ENCODE measurements at places on chromosomes 6 and 20. TPM values are rescaled to one million over a fixed set of nuclear protein-coding genes. Genes with fewer than 3 reads are reported as not detected.

DNA sequence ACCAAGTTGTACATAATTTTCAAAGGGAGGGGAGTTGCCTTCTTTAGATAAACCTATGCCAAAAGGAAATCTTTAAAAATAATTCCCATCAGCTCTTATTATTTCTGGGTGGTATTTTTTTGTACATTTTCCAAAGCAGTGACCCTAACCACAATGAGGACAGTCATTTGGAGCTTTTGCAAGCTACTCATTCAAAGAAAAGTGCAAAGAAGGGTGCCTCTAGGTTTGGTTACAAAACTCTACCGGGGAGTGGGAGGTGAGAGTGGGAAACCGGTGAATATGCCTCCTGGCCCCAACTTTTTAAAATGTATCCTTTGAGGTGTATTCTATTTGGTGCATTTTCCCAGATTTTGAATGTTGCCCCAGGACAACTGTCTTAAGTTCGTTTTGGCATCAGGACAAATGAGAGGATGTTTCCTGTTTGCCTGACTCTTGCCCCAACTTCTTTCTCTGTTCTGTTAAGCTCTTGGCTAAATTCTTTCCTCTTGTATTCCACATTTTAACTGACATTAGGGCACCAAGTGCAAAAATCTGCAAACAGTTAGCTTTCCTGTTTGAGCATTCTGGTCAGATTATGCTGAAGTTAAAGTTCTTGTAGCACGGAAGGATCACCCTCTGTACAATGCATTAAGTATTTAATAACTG lies 78.9 kb downstream of the SLX4IP start:
- no peak for DNase-seq

GRCh38 chr20:34022151-34022838 lies 28.6 kb downstream of the RALY start:
- no peak for DNase-seq

- no peak for DNase-seq
These were observed 273.5 kb downstream of the PKHD1 start for GRCh38 chr6:51813904-51814303.

DNA sequence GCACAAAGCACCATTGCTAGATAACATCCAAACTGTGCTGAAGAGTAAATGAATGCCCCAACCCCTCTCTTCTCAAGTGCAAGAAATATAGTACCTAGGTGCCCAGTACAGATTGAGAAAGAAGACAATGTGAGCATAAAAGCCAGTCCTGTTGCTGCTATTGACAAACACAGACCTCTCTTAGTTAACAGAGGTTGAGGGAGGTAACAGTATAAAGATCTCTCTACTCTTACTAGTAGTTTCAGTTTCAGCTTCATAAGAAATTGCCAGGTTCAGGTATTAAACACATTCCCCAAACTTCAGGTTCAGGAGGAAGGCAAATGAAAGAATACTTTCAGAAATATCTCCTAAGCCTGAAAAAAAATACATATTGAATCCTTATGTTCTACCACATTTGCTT lies 31.4 kb downstream of the TBC1D32 start:
- no peak for DNase-seq

- peak; percentile 69 for DNase-seq
These were observed 605 bp upstream of the PPP1R16B start for GRCh38 chr20:38804682-38805501.

DNA sequence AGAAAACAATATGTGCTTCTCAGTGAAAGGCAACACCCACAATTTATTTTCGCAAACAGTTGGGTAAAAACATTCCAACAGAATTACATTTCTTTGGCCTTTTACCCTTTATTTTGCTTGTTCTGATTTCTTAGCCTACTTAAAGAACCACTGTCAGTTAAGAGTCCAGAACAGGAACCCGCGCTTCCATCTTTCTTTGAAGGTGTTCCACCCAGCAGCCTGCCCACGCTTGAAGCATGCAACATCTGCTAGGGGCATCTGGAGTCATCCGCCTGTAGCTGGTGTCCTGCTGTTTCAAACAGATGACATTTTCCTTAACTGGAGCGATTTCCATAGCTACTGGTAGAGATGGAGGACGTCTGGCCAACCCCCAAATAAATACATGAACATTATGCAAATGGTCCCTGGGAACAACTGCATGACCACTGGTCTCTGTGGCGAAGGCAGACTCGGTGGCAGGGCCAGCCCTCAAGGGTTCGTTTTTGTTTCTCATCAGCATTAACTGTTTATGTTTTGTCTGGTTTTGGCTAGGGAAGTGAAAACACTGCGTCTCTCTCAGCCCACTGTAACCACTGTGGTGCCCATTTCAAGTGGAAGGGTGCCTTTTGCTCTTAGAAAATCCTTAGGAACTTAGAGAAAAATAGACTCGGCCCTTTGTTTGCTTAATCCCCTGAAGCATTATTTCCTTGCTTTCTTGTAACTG lies 51.6 kb downstream of the LAMA4 start:
- no peak for DNase-seq

DNA sequence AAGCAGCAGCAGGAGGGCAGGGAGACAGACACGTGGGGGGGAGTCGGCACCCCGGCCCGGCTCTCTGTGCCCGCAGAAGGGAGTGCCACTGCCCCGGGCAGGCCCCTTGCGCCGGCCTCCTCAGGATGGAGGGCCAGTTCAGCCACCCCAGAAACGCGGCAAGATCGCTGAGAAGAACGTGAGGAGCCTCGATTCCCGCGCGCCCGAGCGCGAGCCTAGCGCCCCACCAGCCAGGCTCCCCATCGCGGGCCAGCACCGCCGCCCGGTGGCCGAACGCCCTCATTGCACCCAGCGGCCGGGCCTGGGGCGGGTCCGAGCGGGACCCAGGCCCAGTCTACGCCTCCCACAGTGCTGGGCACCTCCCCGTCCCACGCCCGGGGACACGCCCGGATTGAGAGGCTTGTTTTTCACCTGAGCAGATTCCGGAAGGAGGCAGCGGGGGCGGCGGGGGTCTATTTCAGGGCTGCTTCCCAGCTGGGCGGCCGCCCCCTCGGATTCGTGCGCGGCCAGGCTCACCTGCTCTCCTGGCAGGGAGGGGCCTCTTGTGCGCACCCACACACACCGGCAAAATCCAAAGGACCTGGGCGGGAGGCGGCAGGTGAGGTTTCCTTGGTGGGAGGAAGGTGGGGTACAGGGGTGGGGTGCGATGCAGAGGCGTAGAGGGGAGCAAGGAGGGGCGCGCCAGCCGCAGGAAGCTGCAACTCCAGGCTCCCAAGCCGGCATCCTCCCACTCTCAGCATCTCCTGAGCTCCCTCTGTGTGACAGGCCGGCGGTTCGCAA lies 9.0 kb upstream of the GRM4 start:
- DNase-seq = peak; percentile 55

GRCh38 chr6:35624341-35625070 lies 64.2 kb downstream of the FKBP5 start:
- DNase-seq = no peak

GRCh38 chr6:41599015-41599851 lies 39.0 kb upstream of the MDFI start:
- no peak for DNase-seq

GRCh38 chr20:12660918-12661317 lies 347.9 kb upstream of the SPTLC3 start:
- DNase-seq = no peak

- DNase-seq = no peak
These were observed 166.5 kb downstream of the KIF6 start for GRCh38 chr6:39558591-39559190.

GRCh38 chr20:52461582-52461981 lies 270.0 kb upstream of the ZFP64 start:
- DNase-seq = no peak

DNA sequence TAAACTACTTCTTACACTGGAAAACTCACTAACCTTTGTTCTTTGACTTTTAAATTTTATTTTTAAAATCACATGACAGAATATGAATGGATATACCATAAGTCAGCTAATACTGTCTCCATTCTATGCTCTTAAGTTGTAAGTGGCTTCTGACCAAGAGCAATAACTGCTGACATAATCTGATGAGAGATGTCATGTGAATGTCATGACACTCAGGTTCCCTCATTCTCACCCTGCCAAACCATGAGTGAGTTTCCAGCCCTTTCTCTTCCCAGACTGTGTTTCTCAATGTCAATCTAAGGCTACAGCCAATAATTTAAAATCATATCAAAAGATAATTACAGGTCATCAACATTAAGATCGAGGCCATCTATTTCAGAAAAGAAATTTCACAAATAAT lies 39.7 kb downstream of the KIF16B start:
- no peak for DNase-seq

DNA sequence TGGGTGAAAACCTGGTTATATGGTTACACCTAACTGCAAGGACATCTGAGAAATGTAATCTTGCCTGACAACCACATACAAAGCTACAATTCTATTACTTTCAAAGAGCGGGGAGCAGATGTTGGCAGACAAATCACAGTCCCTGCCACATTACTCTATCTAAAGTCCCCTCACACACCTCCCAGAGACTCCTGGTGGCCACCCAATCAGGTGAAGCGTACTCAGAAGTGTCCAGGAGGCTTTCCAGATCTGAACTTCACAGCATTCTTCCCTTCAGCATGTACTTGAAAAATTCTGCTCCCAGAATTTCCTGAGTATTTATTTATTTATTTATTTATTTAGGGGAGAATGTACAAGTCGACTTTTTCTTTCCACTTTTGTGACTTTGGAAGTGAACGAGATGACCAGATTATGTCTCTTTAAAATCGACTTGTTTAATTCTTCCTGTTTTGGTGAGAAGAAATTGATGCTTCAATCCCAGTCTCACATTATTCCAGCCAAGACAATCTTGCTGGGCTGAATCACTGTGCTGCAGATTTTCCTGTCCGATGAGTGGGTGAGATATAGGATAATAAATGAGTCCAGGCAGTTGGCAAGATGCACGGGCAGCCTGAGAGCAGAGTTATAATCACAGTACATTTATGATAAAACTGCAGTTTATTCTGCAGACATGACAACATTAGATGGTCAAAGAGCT lies 46.9 kb upstream of the POPDC3 start:
- no peak for DNase-seq

- no peak for DNase-seq
These were observed 39.9 kb upstream of the HMGA1 start for GRCh38 chr6:34196833-34197195.

GRCh38 chr6:125959041-125959440 lies 2.5 kb downstream of the HINT3 start:
- DNase-seq = no peak

- DNase-seq = no peak
These were observed 43.3 kb downstream of the SULF2 start for GRCh38 chr20:47741669-47742608.

GRCh38 chr6:72952808-72953630 lies 272.3 kb downstream of the KHDC1L start:
- no peak for DNase-seq

- DNase-seq = no peak
These were observed 35.3 kb downstream of the DSTN start for GRCh38 chr20:17605131-17605660.

DNA sequence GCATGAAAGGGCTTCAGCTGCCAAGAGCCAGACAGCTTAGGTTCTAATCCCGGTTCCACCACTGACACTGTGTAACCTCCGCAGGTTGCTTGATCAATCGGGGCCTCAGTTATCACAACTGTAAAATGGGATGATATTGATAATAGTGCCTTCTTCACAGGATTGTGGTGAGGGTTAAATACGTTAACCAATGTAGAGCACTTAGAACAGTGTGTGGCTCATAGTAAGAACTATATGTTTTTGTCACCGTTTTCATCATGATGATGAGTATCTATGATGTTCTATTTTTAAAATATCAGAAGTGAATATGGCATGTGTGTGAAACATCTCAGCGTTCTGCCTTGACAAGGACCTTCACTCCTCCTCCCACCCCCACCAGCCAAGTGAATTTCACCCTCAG lies 10.3 kb upstream of the MAPK13 start:
- DNase-seq = no peak

DNA sequence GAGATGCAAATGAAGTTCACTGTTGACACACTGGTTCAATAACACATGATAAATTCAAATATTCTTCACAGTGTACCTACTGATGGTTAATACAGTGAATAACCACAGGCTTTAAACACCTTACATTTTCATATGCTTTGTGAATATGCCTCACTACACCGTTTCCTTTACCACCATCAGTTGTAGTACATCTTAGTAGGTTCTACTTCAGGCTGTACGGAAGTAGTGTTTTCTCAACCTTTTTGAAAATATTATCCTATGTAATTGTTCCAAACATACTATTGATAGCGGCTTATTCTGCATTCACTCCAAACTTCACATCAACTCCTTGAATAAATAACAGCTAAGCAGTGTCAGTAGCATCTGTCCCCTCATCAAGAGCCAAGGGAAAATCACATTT lies 15.3 kb downstream of the ZBTB9 start:
- no peak for DNase-seq

- peak; percentile 80 for DNase-seq
These were observed 24.2 kb upstream of the TMX4 start for GRCh38 chr20:8043687-8044282.

DNA sequence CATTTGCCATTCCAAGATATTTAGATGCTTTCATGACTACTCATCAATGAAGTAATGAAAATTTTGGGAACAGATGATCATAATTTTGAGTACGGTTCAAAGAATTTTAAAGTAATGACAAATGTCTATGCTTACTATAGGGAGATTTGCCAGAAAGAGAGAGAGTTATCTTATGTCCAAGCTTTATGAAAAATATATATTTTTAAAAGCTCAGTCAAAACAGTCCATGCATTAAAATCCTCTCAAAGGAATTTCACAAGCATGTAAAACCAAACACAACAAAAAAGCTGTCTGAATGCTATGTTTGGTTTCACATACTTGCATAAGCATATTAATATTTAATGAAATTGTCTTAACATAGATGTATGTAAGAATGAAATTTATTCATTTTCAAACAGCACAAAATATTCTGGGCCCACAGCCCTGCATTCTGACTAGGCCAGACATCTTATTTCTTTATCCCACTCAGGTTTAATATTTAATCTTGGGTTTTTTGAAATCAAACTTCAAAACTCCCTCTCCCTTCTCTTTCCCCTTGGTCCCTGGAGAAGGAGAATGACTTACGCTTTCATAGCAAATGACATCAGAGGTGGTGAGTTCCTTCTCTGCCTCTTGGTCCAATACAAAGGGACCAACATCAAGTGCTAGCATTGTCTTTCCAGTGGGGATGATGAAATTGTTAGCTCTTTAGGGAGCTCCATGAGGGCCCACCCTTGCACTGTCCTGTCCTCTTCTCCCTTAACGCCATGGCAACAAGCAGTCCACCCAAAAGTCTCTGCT lies 94.2 kb downstream of the ADAT2 start:
- DNase-seq = no peak

- DNase-seq = no peak
These were observed 131.6 kb upstream of the NEDD9 start for GRCh38 chr6:11363881-11364576.

The ANKS1A gene
- total RNA-seq = 5.8 TPM

The SLC17A3 gene
- not detected for total RNA-seq

The PPP1R14C gene
- total RNA-seq = not detected

The BTN1A1 gene
- not detected for total RNA-seq

The CD24 gene
- 1.1 TPM for total RNA-seq

The TCP11 gene
- not detected for total RNA-seq

Data from CD8-positive, alpha-beta T cell (primary cell).